ENCODE measurements at places on chromosomes 7 and 10.

DNA sequence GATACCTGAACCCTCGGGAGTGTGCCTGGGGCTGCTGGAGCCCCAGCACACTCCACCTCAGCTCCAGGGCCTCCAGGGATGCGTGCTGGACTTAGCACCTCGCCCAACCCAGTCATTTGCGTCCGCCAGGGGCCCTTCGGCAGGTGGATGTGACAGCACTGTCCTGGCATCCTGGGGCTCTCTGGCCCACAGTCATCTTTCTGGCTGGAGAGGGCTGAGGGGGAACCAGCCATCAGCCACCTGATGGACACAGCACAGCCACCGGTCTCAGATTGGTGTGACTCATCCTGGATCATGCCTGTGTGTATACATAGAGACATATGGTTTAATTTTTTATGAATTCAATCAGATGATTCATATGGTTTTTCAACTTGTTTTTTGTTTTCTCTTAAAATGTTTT lies 11.1 kb downstream of the ZNF775 start:
- DNase-seq: no peak

- no peak for DNase-seq
Observed at GRCh38 chr10:32350811-32351350, 3.9 kb upstream of the EPC1 start.

- DNase-seq: no peak
Observed at GRCh38 chr10:5449823-5450222, 37.5 kb downstream of the NET1 start.

GRCh38 chr7:28410628-28411531 lies 1.4 kb upstream of the CREB5 start:
- peak; percentile 31 for DNase-seq

DNA sequence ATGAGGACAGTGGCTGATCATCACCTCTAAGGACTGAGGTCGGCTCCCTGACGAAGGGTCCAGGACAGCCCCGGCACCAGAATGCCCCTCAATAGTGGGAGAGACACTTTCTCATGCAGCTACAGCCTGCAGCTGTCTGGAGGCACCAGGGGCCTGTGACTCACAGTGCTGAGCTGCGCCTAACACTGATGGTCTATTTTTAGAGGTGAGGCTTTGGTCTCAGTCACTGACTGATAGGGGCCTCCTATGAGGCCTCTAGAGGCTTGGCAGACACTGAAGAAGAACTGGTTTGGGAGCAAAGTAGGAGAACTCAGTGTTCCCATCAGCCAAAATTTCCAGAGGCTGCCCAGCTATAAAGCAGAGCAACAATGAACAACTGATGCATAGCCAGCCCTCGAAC lies 130.1 kb downstream of the COBL start:
- DNase-seq: no peak

DNA sequence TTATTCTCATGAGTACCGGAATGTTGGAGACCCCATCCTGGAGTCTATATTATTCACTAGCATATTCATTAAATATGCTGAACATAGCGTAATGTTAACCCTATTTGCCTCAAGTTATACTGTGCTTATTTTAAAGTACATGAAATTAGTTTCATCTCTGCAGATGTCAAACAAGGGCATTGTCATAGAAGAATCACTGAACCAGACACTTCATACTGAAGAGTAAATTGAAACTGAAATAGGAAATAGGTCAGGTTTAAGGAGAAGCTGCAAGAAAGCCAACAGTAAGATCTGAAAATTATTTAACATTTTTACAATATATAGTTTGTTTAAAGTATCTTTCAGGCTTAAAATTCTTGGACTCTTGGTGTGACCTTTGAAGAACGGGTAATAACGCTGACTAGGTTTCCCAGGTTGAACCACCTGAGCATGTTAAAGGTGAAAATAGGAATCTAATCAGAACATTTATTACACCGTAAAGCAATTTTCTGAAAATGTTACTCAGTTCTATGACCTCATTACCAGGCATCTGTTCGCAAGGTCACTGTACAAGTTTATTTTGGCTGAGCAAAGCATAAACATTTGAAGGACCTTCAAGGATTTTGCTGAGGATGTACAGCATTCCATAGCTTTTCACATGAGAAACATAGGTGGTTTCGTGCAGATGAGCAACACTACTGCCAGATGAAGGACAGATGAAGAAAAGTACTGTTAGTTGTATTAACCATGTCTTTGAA lies 82.7 kb downstream of the REEP3 start:
- DNase-seq: no peak

DNA sequence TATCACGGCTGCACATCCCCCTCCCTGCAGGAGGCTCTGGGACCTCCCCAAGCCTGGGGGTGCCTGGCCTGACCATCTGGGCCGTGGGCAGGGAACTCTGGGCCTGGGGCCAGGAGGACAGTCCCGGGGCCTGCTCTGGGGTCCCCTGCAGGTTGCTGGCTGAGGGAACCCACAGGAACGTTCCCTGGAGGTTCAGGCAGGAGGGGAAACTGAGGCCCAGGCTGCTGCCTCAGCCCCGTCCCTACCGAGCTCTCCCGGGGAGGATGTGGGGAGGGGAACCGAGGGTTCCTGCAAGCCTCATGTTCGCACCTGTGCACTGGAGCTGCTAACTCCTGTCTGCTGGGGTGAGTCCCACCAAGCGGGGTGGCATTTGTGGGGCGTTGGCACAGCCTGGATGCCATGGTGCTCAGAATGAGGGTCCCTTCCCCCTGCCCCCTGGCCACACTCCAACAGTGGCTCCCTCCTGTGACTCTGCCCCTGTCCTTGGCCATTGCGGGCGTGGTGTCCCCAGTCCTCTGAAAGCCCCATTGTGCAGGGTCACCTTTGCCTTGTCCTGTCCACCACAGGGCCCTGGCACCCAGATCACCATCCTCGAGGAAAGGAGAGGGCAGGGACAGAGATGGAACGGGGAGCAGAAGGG lies 9.4 kb downstream of the ELFN1 start:
- DNase-seq: no peak

DNA sequence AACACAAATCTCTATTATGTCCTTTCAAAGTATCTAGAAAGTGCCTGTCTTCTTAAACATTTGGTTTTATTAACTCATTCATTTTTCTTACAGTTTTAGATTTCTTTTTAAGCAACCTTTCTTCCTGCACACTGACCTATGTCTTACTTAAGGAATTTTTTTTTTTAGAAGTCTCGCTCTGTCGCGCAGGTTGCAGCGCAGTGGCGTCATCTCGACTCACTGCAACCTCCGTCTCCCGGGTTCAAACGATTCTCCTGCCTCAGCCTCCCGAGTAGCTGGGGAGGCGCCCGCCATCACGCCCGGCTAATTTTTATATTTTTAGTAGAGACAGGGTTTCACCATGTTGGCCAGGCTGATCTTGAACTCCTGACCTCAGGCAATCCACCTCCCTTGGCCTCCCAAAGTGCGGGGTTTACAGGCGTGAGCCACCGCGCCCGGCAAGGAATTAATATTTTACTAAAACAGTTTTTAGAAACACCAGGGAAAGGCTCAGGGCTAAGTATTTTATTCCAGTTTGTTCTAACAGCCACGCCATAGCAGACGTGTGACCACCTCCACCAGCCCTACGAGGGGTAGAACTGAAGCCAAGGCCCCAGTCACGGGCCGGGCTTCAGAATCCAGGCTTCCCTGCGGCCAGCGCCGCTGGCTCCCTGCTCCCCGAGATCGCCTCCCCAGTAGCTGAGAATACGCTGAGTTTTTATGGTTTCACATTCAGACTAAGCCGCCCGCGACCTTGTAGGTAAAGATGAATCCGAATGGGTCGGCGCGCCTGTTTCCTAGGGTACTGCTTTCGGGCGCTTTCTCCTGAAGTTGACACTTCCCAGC lies 941 bp upstream of the LUC7L2 start:
- peak; percentile 39 for DNase-seq

- DNase-seq: no peak
Observed at GRCh38 chr7:146119002-146119401, 2.4 kb downstream of the CNTNAP2 start.

- no peak for DNase-seq
Observed at GRCh38 chr7:26328498-26329390, 37.1 kb downstream of the SNX10 start.

DNA sequence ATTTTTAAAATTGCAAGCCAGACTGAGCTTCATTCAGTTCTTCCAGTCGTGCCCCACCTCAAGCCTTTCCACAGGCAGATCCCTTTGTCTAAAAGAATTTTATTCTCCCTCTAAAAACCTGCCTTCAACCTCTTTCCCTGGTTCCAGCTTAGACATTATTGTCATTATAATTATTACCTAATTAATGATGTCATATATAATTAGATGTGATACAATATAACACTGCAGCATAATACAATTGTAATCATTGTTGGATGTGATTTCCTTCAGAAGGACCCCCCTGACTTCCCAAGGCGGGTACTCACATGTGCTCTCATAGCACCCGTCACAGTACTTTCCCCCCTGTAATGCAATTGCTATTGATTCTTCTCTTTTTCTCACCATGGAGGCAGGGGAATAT lies 88.6 kb downstream of the GPAM start:
- DNase-seq: no peak

GRCh38 chr7:49425277-49425818 lies 348.1 kb upstream of the VWC2 start:
- no peak for DNase-seq

GRCh38 chr7:1705856-1706255 lies 35.8 kb downstream of the ELFN1 start:
- no peak for DNase-seq

GRCh38 chr7:45343746-45344145 lies 186.2 kb downstream of the RAMP3 start:
- DNase-seq: no peak

GRCh38 chr7:44477063-44477830 lies 13.2 kb downstream of the NUDCD3 start:
- peak; percentile 58 for DNase-seq

DNA sequence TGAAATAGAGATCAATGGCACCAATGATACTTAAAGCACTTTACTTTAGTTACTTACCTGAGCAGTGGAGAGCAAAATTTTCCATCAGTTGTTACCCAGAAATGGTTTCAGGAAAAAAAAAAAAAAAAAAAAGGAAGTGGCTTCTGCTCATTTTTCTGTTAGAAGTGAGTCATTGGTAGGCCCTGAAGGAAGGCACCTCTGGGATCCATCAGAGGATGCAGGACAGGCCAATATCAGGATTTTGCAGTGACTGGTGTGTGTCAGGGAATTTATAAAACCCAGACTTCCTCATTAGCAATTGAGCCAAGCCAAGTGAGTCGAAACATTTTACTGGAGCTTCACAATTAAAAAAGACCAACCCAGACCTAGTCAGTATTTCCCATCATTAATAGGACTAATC lies 2.3 kb upstream of the SMIM30 start:
- no peak for DNase-seq

DNA sequence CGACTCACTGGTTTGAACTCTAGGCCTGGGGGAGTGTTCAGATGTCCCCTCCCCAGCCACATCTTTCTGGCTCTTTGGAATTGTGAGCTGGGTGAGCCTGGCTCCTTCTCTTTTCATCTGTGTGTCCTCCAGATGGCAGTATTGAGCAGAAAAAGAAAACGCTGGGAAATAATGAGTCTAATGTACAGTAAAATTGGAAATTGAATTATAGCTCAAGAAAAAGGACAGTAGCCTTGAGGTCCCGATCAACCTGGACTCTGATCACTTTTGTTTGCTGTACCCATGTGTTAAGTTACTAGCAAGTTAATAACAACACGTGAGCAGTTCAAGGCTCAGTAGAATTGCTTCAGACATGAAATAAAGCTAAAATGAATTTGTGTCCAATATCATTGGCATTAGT lies 77.9 kb downstream of the SNX10 start:
- DNase-seq: peak; percentile 15

DNA sequence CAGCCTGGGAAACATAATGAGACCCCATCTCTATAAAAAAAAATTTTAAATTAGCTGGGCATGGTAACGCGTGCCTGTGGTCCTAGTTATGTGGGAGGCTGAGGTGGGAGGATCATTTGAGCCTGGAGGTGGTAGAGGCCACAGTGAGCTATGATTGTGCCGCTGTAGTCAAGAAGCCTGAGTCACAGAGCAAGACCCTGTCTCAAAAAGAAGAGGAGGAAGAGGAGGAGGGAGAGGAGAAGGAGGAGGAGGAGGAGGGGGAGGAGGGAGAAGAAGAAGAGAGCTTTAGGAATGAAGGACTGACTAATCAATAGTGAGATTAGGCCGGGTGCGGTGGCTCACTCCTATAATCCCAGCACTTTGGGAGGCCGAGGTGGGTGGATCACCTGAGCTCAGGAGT lies 111.8 kb upstream of the KMT2E start:
- DNase-seq: no peak

DNA sequence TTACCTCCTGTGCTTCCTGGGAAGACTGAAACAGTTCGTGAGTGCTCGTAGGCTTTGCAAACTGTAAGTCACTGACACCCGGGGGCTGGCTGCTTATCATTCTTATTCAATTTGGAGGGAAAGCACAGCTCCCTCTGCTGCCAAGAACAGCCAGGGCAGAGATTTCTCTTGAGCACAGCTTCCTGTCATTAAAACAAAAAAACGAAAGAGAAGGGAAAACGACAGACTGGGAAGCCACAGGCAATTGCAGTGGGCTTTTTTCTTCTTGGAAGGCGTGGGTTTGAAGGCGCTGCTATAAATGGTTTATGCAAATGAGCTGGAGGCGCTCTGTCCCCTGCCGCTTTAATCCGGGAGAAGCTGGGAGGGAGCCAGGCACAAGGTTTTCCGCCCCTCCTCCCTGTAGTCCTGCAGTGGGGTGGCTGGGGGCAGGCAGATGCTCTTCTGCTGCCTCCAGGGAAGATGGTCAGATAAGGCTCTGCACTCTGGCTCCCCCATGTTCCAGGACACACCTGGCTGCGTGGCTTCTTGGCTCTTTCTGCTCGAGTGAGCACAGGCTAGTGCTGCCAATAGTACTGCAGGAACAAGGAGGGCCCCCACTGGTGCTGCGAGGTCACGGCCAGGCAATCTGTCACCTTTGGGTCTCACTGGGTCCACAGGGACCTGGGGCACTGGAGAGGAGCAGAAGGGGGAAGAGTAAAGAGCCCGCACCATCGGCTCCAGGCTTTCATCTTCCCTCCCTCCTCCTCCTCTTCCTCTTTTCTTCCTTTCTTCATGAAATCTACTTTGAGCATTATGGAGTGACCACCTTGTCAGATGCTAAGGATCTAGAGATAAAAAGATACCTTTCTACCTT lies 49.5 kb downstream of the NEURL1 start:
- DNase-seq: peak; percentile 32

- DNase-seq: no peak
Observed at GRCh38 chr7:156829669-156830336, 63.2 kb downstream of the LMBR1 start.

DNA sequence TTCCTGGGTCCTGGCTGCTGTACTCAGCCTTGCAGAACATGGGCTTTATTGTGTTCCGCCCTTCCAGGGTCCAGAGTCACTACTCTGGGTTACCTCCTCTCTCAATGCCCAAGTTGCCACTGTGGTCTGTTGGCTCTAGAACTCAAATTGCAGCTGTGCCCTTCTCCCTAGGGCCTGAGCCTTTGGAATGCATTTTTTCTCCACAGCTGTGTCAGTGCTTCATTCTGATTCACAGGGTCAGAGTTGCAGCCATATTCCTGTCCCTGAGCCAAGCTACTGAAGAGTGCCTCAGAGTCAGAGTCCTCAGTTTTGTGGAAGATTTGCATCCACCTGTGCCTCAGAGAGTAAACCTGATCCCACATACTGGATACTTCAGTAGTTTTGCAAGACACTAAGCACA lies 167.5 kb downstream of the ITGB1 start:
- DNase-seq: no peak

- no peak for DNase-seq
Observed at GRCh38 chr7:26186364-26187311, 13.9 kb downstream of the HNRNPA2B1 start.

GRCh38 chr10:69576334-69577011 lies 3.3 kb upstream of the NEUROG3 start:
- DNase-seq: no peak
